ENCODE measurements at places on chromosomes 5 and 9.

DNA sequence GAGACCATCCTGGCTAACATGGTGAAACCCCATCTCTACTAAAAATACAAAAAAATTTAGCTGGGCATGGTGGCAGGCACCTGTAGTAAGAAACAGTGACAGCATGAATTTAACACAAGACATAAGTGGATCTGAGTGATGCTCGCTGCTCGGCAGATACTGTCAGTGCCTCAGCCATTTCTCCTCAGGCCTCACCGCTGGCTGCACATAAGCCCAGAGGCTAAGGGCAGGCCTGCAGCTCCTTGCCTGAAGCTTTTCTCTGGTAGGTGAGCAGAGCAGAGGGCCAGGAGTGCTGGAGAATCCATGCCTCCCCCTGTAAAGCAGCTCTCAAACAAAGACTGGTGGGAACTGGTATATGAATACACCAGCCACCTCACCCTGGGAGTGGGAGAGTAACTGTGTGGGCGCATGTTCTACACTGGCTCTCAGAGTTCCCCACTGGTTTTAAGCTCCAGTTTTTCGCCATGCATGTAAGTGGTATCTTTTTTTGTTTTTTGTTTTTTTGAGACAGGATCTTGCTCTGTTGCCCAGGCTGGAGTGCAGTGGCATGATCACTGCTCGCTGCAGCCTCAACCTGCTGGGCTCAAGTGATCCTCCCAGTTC, 10.3 kb upstream of the CD72 start:
- no peak for DNase-seq

GRCh38 chr5:7436521-7436920, 40.6 kb downstream of the ADCY2 start:
- DNase-seq = no peak

DNA sequence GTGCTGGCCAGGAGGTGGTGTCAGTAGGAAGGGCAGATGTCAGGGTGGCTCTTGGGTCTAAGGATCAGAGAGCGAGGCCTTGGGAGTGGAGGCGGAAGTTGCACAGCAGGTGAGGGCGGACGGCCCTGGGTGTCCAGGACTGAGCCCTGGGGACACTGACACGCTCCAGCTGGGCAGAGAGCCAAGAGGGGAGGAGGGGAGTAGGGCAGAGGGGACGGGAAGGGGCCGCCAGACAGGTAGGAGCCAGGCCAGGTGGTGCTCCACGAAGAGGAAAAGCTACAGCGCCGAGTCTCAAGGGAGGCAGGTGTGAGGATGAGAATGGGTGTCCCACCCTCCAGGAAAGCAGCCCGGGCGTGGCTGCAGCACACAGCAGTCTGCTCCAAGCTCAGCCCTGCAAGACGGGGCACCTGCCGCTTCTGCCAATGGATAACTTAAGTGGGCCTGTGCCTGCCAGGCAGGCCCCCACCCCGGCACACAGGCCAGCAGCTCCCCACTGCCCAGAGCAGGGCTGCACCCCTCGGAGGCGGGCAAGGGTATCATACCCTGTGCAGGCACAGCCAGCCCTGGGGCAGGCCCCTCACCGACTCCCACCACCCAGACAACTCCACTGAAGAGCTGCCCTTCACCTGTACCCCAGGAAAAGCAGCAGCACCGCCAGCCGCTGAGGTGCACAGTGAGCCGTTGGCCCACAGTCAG, 4.9 kb downstream of the TPRN start:
- no peak for DNase-seq

GRCh38 chr9:109319017-109319625, 1.7 kb downstream of the EPB41L4B start:
- peak; percentile 15 for DNase-seq

DNA sequence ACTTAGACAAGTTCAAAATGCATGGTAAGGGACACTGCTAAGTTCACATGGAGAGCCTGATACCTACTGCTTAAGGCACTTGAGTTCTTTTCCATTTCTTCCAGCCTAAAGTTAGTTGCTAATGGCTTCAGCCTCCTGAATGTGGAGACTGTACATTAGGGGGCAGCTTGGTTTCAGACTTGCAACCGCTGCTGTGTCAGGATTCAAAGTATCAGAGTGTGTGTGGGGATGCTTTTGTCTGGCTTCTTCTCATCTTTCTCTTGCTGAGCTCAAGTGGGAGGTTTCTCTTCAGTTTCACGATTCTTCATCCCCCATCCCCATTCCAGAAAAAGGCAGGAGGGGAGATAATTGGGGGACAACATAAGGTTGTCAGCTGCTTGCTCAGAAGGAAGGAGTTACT, 49.4 kb downstream of the ATP10B start:
- no peak for DNase-seq

GRCh38 chr5:156043351-156043750, 283.6 kb upstream of the SGCD start:
- no peak for DNase-seq

DNA sequence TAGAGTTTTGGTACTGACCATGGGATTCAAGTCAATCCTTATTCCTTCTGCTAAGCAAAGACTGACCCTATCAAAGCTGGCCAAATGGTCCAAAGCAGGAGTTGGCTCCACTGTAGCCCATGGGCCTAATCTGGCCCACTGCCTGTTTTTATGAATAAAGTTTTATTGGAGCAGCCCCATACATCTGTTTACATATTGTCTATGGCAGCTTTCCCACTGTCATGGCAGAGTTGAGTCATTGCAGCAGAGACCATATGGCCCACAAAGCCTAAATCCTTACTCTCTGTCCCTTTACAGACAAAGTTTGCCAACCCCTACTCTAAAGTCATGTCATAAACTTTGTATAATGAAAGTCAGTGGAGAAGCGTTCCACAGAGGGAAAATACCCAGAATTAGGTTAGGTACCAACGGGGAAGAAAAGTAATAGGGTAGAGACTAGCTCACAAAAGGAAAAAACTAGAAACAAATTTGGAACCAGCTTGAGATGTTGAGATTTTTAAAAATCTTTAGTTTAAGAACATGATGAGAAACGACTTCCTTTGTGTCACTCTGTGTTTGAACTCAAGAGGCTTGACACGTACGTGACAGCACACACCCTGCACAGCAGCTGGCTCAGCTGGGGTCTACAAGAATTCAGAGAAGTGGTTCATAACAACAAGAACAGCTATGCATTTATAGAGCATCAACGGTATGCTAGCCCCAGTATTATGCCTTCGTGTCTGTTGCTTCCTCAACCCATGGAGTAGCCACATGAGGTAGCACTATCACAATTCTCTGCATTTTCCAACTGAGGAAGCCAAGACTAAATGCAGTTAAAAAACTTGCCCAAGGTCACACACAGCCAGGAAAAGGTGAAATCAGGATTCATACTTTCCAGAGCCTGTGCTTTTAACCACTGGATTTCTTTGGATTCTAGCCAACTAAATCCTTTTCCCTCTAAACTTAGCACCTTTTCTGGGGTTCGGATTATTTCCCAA, 198.9 kb upstream of the WWC1 start:
- DNase-seq = no peak

DNA sequence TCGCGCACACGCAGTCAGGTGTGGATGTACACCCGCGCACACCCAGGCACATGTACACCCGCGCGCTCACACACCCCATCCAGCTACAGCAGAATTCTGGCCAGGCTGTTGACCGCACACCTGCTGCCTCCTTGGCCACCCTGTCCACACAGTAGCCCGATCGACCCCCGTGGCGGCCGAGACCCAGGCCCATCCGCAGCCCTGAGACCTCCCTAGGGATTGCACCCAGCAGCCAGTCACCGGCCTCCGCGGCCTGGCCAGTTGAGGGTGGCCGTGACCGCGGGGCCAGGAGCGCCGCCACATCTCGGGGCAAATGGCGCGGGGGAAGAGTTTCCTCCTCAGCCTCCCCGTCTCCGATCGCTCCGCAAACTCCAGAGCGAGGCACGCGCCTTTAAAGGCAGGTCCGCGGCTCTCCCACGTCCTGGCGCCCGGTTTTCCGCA, 774 bp upstream of the ADAMTS16 start:
- DNase-seq = no peak

DNA sequence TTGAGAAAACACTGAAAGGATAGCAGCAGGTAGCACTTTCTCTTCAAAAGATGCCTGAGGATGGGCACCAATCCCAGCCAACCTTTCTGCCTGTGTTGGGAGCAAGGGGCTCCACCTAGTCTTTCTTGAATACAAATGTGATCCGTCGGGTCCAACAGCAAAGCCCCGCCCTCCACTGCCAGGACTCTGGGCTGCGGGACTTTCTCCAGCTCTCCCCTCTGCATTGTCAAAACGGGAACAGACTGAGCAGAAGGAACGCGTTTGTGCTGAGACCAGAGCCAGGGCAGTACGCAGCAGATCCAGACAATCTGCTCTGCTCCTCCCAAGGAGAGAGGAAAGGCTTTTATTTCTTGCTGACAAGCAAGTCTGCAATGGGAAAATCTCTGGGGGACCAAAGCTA, 139.7 kb downstream of the SEC61B start:
- no peak for DNase-seq

GRCh38 chr5:82100303-82101077, 128.7 kb downstream of the ATG10 start:
- DNase-seq = no peak

DNA sequence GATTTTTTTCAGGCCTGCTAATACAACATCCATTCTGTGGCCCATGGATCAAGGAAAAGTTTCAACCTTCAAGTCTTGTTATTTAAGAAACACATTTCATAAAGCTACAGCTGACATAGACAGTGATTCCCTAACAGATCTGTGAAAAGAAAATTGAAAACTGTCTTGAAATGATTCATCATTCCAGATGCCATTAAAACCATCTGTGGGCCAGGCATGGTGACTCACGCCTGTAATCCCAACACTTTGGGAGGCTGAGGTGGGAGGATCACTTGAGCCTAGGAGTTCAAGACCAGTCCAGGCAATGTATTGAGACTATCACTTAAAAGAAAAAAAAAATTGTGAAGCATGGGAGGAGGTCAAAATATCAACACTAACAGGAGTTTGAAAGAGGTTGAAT, 6.0 kb downstream of the RAPGEF6 start:
- DNase-seq = no peak

DNA sequence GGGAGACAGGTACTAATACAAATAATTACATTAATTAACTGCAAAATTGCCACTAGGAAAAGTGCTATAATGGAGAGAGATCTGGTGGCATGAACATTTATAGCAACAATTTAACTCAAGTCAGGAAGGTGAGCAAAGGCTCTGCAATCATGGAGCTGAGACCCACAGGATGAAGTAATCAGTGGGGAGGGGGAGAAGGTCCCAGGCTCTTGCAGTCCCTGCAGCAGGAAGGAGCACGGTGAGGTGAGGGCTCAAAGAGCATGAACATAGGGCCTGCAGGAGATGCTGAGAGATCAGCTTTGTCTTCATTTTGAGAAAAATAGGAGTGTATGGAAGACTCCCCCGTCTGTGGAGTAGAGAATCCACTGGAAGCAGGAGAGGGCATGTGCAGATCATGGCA, 6.5 kb downstream of the PTPN3 start:
- no peak for DNase-seq

DNA sequence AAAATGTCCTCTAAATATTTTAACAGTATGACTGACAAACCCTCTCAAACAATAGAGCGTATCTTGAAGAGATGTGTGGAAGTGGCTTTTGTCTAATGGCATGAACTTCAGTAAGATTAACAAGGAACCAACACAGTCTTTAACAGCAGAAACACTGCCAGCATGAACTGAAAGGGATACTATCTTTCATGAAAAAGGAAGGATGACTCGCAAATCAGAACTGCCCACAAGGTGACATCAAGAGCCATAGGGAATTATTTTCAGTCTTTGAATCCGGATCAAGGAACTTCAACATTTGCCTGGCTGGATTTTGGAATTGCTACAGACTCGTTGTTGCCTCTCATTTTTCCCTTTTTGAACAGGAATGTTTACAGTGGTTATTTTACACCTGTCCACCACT, 5.1 kb upstream of the HEXB start:
- DNase-seq = no peak

- no peak for DNase-seq
Observed at GRCh38 chr5:72440207-72440638, 67.0 kb downstream of the ZNF366 start.

DNA sequence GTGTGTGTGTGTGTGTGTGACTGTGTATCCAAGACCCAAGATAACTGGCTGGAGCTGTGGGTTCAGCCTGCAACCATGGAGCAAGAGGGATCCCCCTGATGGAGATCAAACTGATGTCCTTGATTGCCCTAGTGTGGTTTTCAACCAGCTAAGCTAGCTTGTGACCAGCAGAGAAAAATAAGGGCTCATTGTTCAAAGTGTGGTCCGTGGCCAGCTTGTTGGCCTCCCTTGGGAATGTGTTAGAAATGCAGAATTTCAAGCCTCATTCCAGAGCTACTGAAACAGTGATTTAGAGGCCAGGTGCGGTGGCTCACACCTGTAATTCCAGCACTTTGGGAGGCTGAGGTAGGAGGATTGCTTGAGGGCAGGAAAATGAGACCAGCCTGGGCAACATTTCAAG, 79.9 kb downstream of the ACER2 start:
- DNase-seq = no peak

DNA sequence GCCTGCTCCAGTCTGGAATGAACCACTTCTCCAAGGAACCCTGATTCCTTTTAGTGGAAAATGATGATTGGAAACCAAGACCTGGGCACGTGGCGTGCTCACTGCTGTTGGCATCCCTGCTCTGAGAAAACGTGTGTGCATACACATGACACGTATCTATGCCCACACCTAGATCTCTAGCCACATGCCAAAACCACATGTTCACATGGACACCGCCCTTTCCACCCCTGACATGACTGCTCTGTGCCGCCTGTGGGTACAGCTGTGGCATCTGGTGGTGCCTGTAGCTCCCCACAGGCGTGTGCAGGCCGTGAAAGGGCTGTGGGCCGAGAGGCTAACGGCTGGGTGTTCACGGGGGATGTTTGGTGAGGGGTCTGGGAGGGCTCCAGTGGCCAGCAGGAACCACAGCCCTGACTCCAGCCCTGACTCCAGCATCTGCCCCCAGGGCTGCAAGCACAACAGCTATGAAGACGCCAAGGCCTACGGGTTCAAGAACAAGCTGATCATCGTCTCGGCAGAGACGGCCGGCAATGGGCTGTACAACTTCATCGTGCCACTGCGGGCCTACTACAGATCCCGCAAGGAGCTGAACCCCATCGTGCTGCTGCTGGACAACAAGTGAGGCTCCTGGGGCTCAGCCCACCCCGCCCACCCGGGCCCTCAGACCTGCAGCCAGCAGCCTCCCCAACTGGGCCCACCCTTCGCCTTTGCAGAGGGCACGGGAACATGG, 75.1 kb downstream of the KCNT1 start:
- no peak for DNase-seq

GRCh38 chr5:68148096-68148495, 67.5 kb upstream of the PIK3R1 start:
- DNase-seq = no peak
